ENCODE measurements at places on chromosomes 3 and 15. TPM values are rescaled to one million over a fixed set of nuclear protein-coding genes. Genes with fewer than 3 reads are reported as not detected.
A peak's percentile ranks its signal among the peaks of the same experiment; 100 is the strongest.

GRCh38 chr3:172089250-172089649 lies 49.9 kb downstream of the FNDC3B start:
- no peak for DNase-seq

- DNase-seq: no peak
These were observed 68.1 kb downstream of the ADAMTSL3 start for GRCh38 chr15:83721981-83722380.

GRCh38 chr3:52983828-52984227 lies 62.0 kb downstream of the SFMBT1 start:
- DNase-seq: no peak

DNA sequence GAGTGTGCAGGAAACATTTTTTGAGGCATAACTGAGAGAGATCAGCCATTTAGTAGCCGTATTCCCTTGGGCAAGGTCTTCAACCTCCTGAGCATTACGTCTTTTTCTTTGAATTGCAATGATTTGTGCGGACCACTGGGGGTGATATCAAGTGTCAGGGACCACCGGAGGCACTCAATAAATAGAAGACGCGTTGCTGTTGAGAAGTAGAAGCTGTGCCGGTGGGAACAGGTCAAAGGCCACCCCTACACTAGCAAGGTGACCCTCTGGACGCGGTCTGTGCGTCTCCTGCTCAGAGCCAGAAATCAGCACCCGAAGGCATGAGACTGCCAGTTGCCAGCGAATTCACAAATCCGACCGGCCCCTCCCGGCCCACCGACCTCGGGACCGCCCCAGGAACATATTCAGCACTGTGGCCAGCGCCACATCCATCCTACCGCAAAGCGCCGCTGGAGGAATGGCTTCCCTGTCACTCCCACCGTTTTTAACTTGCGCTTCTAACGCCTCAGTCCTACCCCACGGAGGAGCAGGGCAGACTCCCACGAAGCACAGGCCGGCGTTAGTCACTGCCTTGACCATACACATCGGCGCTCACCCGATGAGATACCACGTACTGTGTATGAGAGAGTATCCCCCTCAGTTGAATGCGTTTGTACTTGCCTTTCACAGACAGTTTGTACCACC lies 1.4 kb upstream of the GHSR start:
- DNase-seq: peak; percentile 32

DNA sequence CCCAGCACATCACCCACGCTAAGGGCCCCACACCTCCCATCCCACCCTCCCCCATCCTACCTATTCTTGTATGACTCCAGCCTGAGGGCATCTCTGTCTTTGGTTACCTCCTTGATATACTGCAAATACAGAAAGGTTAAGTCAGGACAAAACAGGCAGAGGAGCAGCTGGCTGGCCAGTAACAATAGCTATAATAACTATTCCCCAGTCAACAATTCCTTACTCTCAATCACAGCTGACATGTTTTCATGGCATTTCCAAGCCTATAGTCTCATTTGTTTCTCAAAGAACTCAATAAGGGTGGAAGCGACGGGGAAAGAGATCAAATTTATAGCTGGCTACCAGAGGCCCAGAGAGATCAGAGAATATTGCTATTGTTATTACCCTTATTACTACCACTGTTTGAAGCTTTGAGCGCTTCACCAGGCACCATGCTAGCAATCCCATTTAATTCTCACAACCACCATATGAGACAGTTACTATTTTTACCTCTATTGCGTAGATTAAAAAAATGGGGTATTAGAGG lies 93.0 kb upstream of the C2CD4B start:
- DNase-seq: no peak

Gene HYAL1
- total RNA-seq: 20.4 TPM

DNA sequence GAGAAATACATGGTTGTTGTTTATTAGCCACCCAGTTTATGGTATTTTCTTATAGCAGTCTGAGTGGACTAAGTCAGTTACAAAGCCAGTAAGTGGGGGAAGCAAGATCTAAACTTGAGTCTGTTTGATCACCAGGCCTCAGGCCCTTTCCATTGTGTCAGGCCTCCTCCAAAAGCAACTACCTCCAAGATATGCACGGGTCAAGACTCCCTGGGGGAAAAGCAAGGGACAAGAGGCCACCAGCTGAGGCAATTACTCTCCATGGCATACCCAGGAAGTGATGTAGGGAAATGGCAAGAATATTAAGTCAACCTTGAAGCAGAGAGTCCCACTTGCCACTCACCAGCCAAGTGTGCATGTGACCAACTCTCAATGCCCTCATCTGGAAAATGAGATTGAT lies 28.6 kb upstream of the SRGAP3 start:
- no peak for DNase-seq

- peak; percentile 62 for DNase-seq
These were observed 684 bp downstream of the SLTM start for GRCh38 chr15:58932710-58933280.

DNA sequence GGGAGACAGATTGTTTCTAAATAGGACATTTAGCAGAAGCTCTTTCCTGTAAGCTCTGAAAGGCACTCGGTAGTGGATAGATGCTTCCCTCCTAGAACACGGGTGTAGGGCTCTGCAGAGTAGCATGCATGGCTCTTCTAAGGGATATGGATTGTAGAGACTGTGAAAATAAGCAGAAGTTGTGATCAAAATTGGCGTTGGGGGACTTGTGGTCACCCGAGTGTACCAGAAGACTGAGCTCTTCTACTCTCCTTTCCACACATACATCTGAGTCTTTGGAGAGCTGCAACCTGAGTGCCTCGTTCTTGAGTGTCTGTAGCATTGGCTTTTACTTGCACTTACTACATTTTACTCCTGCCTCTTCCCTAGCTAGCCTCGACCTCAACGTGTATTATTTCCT lies 197.7 kb downstream of the LPP start:
- no peak for DNase-seq

DNA sequence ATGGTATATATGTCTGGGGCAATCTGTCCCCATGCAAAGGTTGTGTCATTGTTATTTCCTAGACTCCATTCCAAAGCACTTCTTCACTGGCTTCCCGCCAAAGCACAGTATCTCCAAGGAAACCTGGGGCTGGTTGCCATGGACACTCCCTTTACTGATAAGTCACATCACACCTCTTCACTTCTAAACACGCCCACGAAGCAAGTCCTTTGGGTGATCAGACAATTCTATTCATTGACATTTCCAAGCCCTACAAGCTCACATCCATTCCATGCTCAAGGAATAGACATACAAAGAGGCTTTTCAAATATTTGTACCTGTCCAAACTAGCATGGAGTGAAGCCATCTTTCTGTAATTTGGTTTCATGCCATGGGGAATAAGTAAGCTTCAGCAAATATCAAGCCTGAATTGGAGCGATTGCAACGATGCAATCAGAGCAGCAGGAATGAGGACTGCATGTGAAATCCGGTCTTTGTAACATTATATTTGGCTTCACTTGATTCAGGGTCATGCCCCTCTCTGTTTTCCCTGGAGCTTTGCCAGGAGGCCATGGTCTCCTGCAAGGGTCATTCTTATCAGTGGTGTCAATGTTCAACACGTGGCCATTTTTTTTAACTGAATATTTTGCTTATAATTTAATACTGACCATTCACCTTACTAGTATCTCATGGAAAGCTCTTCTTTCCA lies 201.6 kb upstream of the TMC3 start:
- no peak for DNase-seq
